ENCODE measurements at places on chromosomes 16 and 17.

- DNase-seq = no peak
These were observed at the start of gene MYOCD for GRCh38 chr17:12665263-12666210. Gene MYOCD, plus strand, starts transcription at chr17:12665890. Its CDS starts 299 bp downstream, at chr17:12666189.

DNA sequence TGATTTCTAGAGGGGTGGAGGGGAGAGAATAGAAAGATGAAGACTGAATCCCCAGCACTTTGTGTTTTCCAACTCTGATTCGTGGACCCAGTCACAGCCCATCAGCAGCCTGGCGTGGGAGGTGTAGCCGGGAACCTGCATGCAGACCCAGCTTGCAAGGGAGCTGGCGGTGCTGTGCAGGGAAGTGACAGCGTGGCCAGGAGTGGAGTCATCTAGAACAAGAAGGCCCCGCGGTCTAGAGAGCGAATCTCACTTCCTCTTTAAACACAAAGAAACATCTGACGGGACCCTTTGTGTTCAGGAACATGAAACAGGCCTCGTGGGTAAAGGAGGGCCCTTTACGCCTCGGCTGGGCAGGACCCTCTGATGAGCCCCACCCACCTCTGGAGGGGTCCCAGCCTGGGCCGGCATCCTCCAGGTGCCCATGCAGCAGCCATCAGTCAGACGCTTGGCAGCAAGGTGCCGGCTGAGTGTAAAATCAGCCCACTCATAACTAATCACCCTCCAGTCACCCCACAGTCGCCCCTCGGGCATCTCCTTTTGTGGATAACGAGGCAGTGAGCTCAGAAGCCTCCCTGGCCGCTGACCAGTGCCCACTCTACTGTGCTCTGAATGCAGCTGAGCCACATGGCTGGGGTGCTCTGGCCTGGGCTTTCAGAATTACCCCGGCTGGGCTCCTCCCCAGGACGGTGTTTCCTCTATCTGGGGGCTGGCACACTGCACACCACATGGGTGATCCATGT lies 4.4 kb downstream of the SNAI3 start:
- peak; percentile 53 for DNase-seq

- no peak for DNase-seq
These were observed 60.4 kb downstream of the MYOCD start for GRCh38 chr17:12726131-12726530.

GRCh38 chr17:42116705-42117396 lies 4.3 kb downstream of the KAT2A start:
- DNase-seq = peak; percentile 62

- DNase-seq = peak; percentile 89
These were observed 56.5 kb upstream of the CLEC18A start for GRCh38 chr16:69894676-69895075.

- no peak for DNase-seq
These were observed 4.3 kb upstream of the APRT start for GRCh38 chr16:88815901-88816589.

GRCh38 chr16:61544165-61544564 lies 492.1 kb downstream of the CDH8 start:
- no peak for DNase-seq

- no peak for DNase-seq
These were observed 57.8 kb upstream of the IL34 start for GRCh38 chr16:70588565-70588964.

GRCh38 chr17:39652587-39653315 lies 12.4 kb upstream of the TCAP start:
- DNase-seq = peak; percentile 30

DNA sequence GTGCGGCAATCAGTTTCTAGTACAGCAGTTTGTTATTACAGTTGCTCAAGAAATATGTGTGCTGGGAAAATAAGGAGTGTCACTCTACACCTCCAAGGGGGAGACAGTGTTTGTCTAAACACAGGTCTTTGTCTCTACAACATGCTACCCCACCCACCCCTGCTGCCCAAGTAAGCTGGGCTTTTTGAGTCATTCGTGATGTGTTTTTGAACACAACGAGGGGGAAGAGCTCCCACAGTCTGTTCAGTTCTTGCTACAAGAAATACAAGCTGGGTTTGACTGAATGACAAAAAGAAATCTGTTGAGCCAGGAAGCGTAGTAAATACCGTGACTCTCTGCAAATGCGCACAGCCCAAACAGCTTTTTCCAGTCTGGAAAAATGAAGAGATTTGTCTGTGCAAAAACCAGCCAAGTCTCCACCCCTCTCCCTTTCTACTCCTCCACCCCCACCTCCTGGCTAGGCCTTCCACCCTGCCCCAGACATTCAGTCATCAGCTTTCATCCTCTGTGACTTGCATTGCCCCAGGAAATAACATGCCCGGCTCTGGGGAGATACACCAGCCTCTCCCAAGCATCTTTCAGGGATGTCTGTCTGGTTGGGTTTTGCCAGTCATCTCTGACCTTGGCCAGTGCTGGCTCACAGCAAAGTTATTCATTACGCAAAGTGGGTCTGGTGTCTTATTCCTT lies 25.7 kb downstream of the CHD9 start:
- DNase-seq = peak; percentile 15

DNA sequence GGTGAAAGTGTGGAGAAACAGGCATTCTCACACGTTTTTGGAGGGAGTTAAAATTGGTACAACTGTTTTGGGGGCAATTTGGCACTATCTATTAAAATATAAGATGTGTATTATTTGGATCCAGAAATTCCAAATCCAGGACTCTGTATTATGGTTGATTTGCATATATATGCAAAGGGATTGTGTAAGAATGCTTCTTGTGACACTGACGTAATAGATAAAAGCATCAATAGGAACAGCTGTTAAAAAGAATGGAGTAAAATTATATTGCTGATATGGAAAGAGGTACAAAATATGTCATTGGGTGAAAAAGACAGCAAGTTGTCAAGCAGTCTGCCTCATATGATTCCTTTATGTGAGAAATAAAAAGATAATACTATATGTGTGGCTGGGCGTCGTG lies 17.3 kb downstream of the FA2H start:
- no peak for DNase-seq

- DNase-seq = no peak
These were observed 156.3 kb downstream of the MSI2 start for GRCh38 chr17:57412520-57413096.

All from anterior cingulate cortex (tissue), 58 donors.